ENCODE measurements at places on chromosomes 5 and 9. TPM values are rescaled to one million over a fixed set of nuclear protein-coding genes. Genes with fewer than 3 reads are reported as not detected.

The FSD1L gene
- 3.5 TPM for total RNA-seq

DNA sequence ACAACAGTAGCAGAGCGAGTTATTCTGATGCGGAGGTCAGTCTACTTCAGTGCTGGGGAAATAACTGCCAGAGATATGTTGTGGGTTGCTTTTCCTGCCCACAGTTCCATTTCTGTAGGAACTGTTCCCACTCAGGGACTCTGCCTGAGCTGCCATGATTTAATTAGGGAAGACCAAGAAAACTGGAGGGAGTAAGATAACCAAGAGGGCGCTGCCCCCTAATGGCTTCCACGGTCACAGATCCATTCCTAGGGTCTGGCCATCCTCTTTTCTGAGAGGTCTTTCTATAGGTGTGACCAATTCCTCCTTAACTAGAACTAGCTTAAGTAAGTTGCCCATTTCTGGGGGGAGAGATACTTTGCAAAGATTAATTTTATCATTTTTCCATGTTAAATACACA is 125.9 kb downstream of the APBA1 start:
- DNase-seq = no peak
- no peaks in the 10 kb centered on the region for H3K36me3 ChIP-seq

DNA sequence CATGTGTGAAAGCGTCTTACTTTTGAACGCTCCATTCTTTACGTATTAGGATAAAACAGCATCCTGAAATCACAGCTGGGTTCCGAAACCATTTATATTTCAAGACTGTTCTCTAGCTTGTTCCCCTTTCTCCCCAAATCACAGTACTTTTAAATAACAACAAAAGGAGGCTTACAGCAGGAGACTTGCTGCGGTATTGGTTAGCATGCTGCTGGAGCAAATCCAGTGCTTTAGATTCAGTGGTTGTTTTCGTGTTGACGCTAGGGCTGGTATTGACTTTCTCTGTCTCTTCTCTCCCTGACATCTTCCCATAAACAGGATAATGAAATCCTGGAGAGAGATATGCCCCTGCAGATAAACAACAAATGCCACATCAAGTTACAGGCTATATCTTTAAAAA is 103.1 kb downstream of the ZNF608 start:
- H3K36me3 ChIP-seq = peaks cover 3% of the 10 kb centered on the region
- no peaks in the 10 kb centered on the region for H3K27me3 ChIP-seq
- no peak for DNase-seq
- H3K4me3 ChIP-seq = no peak overlapping the region
- H3K4me1 ChIP-seq = no peaks in the 10 kb centered on the region
- no peak overlapping the region for H3K27ac ChIP-seq

DNA sequence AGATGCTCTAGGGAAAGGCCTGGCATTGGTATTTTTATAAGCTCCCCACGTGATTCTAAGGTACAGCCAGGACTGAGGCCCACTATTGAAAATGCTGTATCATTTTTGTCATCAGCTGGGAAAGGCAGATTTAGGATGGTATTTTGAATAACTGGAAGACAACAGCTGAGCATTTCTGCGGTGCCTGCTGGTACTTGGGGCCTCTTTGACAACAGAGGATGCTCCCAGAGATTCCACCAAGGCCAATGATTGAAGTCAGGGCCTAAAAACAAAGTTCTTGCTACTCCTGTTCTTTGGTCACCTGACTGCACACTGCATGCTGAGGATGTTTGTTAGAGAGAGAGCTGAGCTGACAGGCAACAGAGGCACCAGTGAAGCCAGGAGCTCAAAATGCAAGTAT is 8.1 kb downstream of the FBLL1 start:
- H3K27ac ChIP-seq = no peak overlapping the region
- no peak overlapping the region for H3K4me3 ChIP-seq
- no peaks in the 10 kb centered on the region for H3K36me3 ChIP-seq

DNA sequence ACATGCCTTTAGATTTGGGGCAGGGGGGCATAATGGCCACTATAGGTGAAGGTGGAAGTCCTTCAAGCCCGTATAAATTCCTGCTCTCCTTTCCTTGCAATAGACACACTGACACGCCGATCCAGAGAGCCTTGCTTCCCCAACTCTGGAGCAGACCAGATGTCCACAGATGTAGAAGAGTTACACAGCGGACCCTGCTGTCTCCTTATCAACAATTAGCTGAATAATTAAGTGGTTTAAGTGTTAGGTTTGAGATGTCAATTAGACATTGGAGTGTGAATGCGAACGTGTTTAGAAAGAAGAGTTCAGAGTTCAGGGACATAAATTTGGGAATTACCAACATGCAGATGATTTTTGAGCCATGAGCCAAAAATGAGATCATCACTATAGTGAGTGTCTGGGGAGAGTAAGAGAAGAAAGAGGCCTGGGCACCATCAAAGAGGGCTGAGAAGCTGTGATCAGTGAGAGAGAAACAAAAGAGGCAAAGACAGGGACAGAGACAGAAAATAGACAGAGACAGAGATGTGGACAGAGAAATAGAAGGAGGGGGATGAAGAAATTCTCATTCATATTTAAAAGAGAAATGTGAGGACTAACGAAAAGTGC is 734.4 kb upstream of the ADAMTS16 start:
- H3K4me3 ChIP-seq = no peak overlapping the region
- no peaks in the 10 kb centered on the region for H3K4me1 ChIP-seq
- no peaks in the 10 kb centered on the region for H3K36me3 ChIP-seq
- H3K27me3 ChIP-seq = no peaks in the 10 kb centered on the region

Measured in thoracic aorta (tissue), 2 donors.